ENCODE measurements at places on chromosomes 13 and 19. TPM values are rescaled to one million over a fixed set of nuclear protein-coding genes. Genes with fewer than 3 reads are reported as not detected.

- no peak for DNase-seq
Measured at GRCh38 chr19:20279516-20279915, 112.5 kb downstream of the ZNF486 start.

- DNase-seq = no peak
Measured at GRCh38 chr13:36820222-36820621, 1.2 kb downstream of the RFXAP start.

GRCh38 chr19:35254341-35255297 is 5.8 kb downstream of the LSR start:
- DNase-seq = peak; percentile 5

GRCh38 chr19:11096210-11096841 is 7.1 kb downstream of the LDLR start:
- peak; percentile 70 for DNase-seq

Gene ZNF578
- 0.56 TPM for total RNA-seq

Gene ZNF43
- total RNA-seq = 25.2 TPM

Gene PCSK4
- total RNA-seq = 1.5 TPM

- no peak for DNase-seq
Measured at GRCh38 chr19:38266981-38267597, 2.7 kb downstream of the SPINT2 start.

DNA sequence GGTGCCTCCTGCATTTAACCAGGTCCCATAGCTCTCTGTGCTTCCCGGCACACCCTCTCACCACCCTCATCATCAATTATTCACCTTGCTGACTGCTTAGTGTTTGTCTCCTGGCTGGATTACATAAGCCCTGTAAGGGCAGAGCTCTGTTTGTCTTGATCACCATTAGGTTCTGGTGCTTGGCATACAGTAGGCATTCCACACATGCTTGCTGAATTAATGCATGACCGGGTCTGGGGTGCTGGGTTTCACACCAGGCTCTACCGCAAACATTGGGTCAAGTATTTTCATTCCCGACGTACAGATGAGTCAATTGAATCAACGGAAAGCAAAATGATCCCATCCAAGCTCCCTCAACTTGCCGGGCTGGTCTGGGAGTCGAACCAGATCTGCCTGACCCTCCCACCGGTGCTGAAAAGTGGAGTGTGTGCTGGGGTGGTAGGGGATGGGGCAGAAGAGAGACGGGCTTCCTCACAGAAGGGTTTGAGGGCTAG is 28.5 kb downstream of the VAV1 start:
- no peak for DNase-seq

Gene NTN5
- total RNA-seq = 0.74 TPM

Gene LILRA5
- total RNA-seq = not detected

GRCh38 chr13:76976929-76977328 is 15.0 kb upstream of the CLN5 start:
- DNase-seq = no peak

GRCh38 chr13:38430796-38431195 is 81.1 kb downstream of the UFM1 start:
- DNase-seq = no peak

DNA sequence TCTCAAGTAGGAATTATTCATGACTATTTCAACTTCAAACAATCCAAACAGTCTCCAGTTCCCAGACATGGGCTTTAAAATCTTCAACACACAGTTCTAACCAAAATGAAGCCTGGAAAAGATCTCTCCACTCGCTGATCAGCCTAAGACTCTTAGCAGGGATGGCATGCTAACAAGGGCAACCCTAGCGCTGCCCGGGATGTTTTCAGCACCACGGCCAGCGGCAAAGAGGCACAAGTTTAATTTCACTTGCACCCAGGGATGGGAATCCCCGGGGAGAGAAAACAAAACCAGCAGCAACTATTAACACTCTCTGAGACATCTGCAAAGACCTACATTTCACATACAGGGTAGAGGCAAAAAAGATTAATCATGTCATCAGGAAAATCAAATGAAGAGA is 43.0 kb downstream of the CACNA1A start:
- peak; percentile 17 for DNase-seq

DNA sequence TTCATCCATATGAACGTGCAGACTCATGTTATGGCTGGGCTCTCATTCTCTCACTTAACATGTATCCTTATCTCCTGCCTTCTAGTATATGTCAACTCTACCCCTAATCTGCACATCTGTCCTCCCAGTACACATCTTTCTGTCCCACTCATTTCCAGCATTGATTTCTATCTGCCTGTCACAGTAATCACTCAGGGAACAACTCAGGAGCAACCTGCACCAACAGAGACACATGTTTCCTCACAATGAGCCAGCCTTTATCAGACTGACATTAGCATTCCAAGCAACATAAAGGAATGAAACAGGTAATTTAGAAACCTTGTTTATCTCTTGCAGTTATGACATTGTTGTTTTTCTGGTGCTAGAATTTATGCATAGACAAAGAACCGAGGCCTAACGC is 17.6 kb upstream of the SLC7A1 start:
- DNase-seq = no peak

- DNase-seq = no peak
Measured at GRCh38 chr19:49155005-49155819, at the start of gene HRC. Gene HRC, minus strand, starts transcription at chr19:49155396. Its CDS starts 159 bp downstream, at chr19:49155237.

Gene MAG
- 0.43 TPM for total RNA-seq

Gene CCL25
- total RNA-seq = not detected

DNA sequence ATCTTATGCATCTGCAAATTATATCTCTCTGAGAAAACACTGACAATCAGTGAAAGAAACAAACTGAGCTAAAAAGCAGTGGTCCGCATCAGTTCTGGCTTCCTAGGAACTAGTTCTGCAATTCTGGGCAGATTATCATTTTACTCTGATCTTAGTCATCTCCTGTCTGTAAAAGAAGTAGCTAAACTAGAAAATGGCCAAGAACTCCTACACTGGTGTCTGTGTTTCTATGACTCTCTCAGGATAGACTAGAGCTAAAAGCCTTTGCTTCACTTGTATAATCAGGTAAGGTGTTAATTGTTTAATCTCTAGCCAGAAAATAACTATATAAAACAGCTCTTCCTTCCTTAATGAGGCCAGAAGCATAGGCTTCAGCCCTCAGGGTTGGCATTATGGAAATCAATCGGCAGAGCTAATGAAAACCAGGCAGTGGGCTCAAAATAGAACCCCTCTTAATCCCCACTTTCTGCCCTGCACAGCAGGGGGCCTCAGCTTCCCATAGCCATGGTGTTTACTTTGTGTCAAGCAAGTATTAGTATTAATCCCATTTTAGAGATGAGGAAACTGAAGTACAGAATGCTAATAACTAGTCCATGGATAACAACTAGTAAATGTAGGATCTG is 459.2 kb downstream of the FGF14 start:
- DNase-seq = no peak

DNA sequence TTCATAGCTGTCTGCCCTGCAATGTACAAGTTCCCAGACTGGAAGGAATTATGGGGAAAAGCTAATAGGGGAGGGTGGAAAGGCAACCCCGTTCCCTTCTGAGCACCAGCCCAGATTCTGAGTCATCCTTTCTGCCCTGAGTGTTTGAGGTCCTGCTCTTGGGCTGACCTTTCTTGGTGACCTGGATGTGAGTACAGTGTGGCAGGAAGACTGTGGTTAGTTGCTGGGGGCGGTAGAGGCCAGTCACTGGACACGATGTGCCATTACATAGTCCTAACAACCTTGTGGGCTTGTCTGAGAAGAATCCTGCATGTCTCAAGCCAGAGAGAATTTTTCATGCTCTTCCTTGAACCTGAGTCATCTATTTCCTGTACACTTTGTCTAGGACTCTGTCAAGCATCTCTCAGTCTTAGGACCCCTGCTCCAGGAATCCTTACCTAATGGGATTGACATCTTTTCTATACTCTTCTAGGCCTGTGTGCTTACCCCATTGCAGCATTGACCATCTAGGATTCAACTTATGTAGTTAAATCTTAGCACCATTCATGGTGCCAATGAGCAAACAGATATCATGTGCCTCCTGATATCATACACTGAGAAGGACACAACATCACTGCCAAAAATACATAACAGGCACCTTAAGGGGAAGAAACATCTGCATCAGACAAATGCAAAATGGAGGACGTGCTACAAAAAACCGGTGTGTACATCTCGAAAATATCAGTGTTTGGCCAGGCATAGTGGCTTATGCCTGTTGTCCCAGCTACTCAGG is 8.1 kb upstream of the ANGPTL4 start:
- peak; percentile 19 for DNase-seq

DNA sequence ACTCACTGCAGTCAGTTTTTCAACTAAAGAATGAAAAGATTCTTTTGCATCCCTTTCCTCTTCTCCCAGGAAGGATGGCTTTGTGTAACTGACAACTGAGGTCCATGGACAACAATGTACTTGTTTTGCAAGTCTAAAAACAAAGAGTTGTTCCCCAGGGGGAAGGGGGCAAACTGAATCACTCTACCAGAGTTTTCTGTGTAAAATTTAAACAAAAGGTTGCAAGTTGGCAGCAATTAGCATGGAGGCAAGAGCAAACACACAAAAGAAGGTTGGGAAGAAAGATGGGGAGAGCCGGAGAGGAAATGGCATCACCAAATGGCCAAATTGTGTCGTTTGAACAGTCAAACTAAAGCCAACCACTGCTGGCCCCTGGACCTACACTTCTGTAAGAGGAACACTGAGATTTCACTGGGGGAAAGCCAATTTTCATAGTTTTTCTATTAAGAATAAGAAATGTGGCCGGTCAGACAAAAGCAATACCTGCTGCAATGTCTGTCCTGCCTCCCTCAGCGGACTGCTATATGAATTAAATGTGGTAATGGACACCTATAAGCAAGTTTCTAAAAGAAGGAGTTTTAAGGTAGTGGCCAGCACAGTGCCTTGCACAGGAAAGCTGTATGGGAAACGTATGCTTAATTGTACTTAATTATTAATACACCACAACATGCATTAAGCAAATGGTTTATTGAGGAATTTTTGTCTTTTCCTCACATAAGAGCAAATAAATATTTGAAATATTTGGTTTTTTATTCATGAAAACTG is 16.1 kb upstream of the SACS start:
- DNase-seq = no peak

DNA sequence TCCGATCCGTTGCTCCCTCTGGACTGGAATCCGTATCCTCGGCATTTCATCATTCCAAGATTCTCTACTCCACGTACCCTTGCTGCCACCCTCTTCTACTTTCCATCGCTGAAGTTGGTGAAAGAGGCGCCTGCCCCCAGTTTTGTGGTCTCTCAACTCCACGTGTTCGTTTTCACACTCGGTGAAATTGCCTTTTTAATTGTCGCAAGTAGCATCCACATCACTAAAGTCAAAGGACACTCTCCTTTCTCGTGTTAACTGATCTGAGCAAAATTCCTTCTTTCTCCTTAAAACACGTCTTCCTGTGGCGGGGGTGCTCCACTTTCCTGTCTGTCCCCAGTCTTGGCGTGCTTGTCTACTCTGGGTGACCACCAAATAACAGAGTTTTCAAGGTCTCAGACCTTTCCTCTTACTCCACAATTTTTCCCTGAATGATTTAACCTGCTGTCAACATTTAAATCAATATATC is 1.1 kb upstream of the TMTC4 start:
- DNase-seq = no peak

Gene ATP1A3
- total RNA-seq = 0.64 TPM

DNA sequence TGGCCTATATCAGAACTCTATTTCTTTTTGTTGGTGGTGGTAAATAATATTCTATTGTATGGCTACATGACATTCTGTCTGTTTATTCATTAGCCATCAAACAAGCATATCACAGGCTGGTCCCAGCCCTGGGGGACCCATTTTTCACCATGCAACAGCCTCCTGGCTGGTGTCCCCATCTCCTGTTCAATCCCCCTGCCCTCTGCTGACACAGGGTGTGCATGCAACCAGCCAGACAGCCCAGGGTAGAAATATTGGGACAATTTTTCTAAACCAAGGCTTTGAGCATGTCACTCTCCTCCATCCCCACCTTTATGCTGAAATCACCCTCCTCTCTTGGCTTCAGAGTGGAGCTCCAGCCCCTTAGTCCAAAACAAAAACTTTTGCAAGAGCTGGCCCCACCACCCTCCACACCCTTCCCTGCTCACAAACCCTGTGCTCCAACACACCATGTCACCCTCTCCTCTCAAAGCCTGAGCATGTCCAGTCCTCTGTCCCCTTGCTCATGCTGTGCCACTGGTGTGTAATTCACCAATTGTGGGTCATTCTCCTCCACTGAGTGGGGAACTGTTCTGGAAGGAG is 153.0 kb upstream of the UQCRFS1 start:
- no peak for DNase-seq

- DNase-seq = no peak
Measured at GRCh38 chr13:92175330-92175729, 776.9 kb downstream of the GPC5 start.

- no peak for DNase-seq
Measured at GRCh38 chr13:20713751-20714150, 10.3 kb downstream of the IL17D start.

Gene CEACAM20
- not detected for total RNA-seq

DNA sequence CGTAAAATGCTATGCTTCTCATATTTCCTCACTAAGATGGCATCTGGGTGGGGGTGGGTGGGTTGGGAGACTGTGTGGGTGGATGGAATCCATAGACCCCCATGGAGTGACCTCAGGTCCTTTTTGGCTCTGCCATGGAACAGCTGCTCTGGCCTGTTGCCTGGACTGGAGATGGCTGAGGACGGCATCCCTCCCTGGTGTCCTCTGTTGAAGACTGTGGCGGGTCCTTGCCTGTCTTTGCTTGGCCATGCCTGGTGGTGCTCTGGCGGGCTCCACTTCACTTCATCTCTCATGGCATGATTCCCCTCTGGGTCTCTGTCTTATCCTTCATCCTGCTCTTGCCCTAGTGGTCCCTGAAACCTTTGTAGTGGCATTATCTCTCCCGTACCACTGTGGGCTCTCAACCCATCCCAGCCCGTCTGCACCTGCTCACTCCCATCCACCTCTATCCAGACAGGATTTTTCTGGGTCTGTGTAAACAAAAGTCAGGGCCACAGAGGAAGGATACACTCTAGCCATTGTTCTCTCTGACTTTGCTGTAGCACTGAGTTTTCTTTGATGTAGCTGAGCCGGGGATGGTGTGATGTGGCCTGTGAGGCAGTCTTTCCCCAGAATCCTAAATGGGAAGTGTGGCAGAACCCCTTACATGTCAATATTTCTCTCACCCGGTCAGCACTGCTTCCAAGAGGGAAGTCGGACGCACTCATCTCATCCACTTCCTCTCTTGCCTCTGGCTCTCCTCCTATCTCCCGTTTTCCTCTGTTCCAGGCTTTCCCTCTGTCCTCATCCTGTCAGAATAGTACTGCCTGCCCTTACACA is 36.1 kb downstream of the WDFY2 start:
- DNase-seq = no peak

Gene RUBCNL
- total RNA-seq = 0.74 TPM

DNA sequence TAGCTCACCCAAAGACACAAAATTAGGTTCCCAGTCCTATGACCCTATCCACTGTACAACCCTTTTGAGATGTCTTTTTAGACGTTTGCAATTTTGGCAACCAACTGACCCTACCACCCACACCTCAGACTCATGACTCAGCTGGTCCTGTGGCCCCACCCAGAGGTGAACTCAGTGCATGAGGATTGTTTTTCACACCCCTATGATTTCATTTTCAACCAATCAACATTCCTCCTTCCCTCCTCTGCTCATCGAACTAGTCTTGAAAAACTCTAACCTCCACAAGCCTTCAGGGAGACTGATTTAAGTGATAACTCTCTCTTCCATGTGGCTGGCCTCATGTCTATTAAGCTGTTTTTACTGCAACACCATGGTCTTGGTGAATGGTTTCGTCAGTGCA is 350.7 kb downstream of the UQCRFS1 start:
- no peak for DNase-seq
